ENCODE measurements at places on chromosomes 2 and 18. TPM values are rescaled to one million over a fixed set of nuclear protein-coding genes. Genes with fewer than 3 reads are reported as not detected.

GPR35 gene
- total RNA-seq = 2.0 TPM

CPS1 gene
- 3.0 TPM for total RNA-seq

ATP8B1 gene
- 5.9 TPM for total RNA-seq

MPP4 gene
- total RNA-seq = not detected

DNAJC5G gene
- total RNA-seq = 2.3 TPM

KIF1A gene
- 0.65 TPM for total RNA-seq

EFR3B gene
- total RNA-seq = 3.8 TPM

SULT1C4 gene
- total RNA-seq = 2.7 TPM

TMEM185B gene
- 21.1 TPM for total RNA-seq

ADD2 gene
- 2.0 TPM for total RNA-seq

SERPINB4 gene
- total RNA-seq = not detected

VWA3B gene
- total RNA-seq = 0.32 TPM

DES gene
- 12,920 TPM for total RNA-seq

TEKT4 gene
- total RNA-seq = not detected

SGPP2 gene
- 15.3 TPM for total RNA-seq

PLEKHH2 gene
- total RNA-seq = 1.2 TPM

OTX1 gene
- total RNA-seq = not detected

LRRTM4 gene
- total RNA-seq = 0.70 TPM

CDCA7 gene
- 1.3 TPM for total RNA-seq

HOXD12 gene
- not detected for total RNA-seq

CCDC121 gene
- 6.1 TPM for total RNA-seq

INHBB gene
- 8.2 TPM for total RNA-seq

DGKD gene
- 27.2 TPM for total RNA-seq

TMEM163 gene
- total RNA-seq = 0.38 TPM

FABP1 gene
- not detected for total RNA-seq

IL18R1 gene
- 0.67 TPM for total RNA-seq

NT5C1B gene
- total RNA-seq = not detected

MROH2A gene
- not detected for total RNA-seq

CRYBA2 gene
- not detected for total RNA-seq

SLC9A2 gene
- not detected for total RNA-seq

OSR1 gene
- 5.4 TPM for total RNA-seq

FAM237A gene
- total RNA-seq = not detected

PIEZO2 gene
- 0.32 TPM for total RNA-seq

CNTNAP5 gene
- not detected for total RNA-seq

PRSS56 gene
- 0.19 TPM for total RNA-seq

CFC1 gene
- not detected for total RNA-seq

MALT1 gene
- total RNA-seq = 10.2 TPM

FAM98A gene
- 66.6 TPM for total RNA-seq

EN1 gene
- total RNA-seq = not detected

NT5DC4 gene
- not detected for total RNA-seq

CPLX4 gene
- total RNA-seq = not detected

GKN2 gene
- total RNA-seq = not detected

NEU2 gene
- not detected for total RNA-seq
